ENCODE measurements at places on chromosomes 11 and 22. TPM values are rescaled to one million over a fixed set of nuclear protein-coding genes. Genes with fewer than 3 reads are reported as not detected.

DNA sequence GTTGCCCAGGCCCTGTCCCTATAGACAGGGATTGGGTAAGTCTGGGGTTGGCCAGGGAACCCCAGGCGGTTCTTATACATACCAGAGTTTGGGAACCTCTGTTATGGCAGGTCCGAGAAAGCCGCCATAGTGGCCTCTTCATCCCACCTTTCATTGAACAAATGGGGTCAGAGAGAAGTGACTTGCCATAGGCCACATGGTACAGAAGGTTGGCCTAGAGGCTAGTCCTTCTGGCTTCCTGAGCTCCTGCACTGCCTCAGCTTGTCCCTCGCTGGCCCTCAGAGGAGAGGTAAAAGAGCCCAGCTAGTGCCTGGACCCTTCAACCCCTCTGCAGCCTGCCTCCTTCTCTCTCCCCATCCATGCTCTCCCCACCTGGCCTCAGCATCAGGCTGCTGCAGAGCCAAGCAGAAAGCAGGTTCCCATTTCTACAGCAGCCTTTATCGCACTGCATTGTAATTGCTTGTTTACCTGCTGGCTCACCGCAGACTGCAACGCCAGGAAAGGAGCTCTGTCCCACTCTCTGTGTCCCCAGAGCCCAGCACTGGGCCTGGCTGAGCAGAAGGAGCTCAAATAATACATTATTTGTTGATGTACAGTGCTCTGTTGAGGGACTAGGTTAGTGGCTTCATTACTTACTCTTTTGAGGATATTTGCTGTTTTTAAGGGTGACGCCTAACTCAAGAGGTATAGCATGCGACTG is 103.6 kb downstream of the TRIM29 start:
- DNase-seq, result no peak

MAP6 gene
- 3.4 TPM for total RNA-seq

DNA sequence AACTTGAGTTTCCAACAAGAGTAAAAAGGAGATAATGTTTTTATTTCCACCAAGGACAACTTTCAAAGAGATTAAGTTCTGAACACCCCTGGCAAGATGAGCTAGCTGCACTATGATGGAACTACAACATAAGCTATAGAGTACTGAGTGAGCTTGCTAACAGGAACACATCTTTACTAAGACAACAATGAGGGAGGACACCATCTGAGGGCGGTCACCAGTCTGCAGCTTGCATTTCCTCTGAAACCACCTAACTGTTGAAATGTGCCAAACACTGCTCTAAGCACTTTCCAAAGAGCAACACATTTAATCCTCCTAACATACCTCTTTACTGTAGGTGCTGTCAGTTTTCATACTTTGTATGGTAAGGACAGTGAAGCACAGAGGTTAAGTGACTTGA is 68.4 kb downstream of the TCF20 start:
- DNase-seq, result no peak

- peak; percentile 84 for DNase-seq
These were observed 28.4 kb downstream of the ZNF143 start for GRCh38 chr11:9489080-9489765.

GRCh38 chr22:46536537-46537224 is 739 bp downstream of the CELSR1 start:
- no peak for DNase-seq

SLC6A5 gene
- not detected for total RNA-seq

ASCL2 gene
- total RNA-seq, result not detected
